ENCODE measurements at places on chromosomes 11 and 22.

DNA sequence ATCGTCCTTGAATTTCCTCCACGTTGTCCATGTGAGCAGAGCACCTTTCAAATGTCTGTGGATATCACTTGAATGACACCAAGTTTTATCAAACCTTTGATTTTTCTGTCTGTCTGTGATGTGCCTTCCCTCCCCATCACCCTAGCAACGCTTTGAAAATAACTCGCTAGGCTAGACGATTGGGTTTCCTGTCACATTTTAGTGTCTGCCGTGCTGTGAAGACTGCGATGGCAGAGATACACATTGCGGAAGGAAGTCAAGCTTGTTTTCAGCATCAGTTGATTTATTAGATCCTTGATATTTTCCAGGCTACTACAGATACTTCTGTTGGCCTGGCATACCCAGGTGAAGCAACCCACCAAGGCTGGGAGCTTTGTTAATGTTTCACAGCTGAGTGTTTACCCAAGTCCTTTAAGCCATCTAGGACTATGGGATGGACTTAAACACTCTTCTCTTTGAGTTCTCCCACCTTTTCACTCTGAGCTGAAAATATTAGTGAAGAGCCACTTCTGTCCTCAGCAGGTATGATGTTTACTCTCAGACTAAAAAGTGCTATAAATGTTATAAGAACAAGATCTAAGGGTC lies 93.6 kb upstream of the CD44 start:
- peaks cover 24% of the 10 kb centered on the region for H3K36me3 ChIP-seq
- no peaks in the 10 kb centered on the region for H3K27me3 ChIP-seq
- peak overlapping the region; percentile 55 for H3K4me3 ChIP-seq
- peak overlapping the region; percentile 85 for H3K27ac ChIP-seq

- ATAC-seq, result no peak
- no peaks in the 10 kb centered on the region for H3K27me3 ChIP-seq
- H3K4me3 ChIP-seq, result no peak overlapping the region
- H3K4me1 ChIP-seq, result peaks cover 17% of the 10 kb centered on the region
- no peak overlapping the region for H3K27ac ChIP-seq
- no peaks in the 10 kb centered on the region for H3K36me3 ChIP-seq
Measured at GRCh38 chr11:62466444-62466843, 47.6 kb downstream of the SCGB1A1 start.

- no peak overlapping the region for H3K4me3 ChIP-seq
- ATAC-seq, result no peak
- H3K4me1 ChIP-seq, result no peaks in the 10 kb centered on the region
- H3K27ac ChIP-seq, result no peak overlapping the region
- H3K27me3 ChIP-seq, result no peaks in the 10 kb centered on the region
Measured at GRCh38 chr11:40162901-40163883, 1296.3 kb downstream of the LRRC4C start.

DNA sequence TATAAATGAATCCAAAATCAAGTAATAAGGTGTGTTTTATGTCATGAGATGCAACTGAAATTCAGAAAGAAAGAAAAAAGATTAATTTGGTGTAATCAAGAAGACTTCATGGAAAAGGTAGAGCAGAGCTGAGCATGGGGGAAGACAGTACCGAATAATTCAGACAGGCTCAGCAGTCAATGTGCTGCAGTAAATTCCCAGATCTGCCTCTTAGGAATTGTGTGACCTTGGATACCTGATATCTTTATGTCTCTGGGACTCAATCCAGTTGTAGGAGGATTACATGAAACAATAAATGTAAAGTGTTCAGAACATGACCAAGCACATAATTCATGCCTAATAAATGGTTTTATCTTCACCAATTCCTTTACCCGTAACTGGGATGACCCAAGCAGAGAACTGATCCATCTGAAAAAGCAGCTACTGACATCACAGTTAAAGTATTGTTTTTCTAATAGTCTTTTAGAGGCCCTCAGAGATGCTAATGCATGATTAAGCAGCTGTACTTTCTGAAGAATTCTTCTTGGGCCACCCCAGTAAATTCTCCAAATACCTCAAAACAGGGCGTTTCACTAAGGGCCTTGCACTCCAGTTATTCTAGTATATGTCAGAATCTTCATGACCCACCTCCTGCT lies 7.8 kb downstream of the MS4A12 start:
- no peaks in the 10 kb centered on the region for H3K27me3 ChIP-seq
- no peak overlapping the region for H3K4me3 ChIP-seq
- no peaks in the 10 kb centered on the region for H3K36me3 ChIP-seq
- peak overlapping the region; percentile 81 for H3K27ac ChIP-seq
- ATAC-seq, result peak; percentile 37

DNA sequence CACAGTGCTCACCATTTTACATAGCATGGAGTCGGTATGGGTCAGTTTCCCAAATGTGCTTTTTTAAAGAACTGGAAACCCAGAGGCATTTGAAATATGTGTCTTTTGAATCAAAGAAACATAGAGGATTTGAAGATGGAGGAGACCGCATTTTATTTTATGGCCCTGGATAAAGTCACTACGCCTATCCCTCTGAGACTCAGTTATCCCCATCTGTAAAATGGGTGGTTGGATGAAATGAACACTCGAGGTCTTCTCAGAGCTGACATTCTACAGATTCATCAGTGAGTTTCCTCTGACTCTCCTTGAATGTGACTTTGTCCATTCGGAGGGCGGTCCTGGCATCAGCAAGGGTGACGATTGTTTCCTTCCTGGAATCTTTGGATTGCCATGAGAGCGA lies 135.1 kb downstream of the MIAT start:
- peaks cover 77% of the 10 kb centered on the region for H3K36me3 ChIP-seq
- no peak for ATAC-seq
- H3K4me1 ChIP-seq, result no peaks in the 10 kb centered on the region
- no peak overlapping the region for H3K27ac ChIP-seq

GRCh38 chr11:43951231-43951630 lies 8.8 kb downstream of the C11orf96 start:
- H3K36me3 ChIP-seq, result no peaks in the 10 kb centered on the region
- H3K4me3 ChIP-seq, result no peak overlapping the region
- no peak for ATAC-seq
- no peak overlapping the region for H3K27ac ChIP-seq
- H3K4me1 ChIP-seq, result no peaks in the 10 kb centered on the region

- H3K4me1 ChIP-seq, result peaks cover 53% of the 10 kb centered on the region
- H3K36me3 ChIP-seq, result peaks cover 36% of the 10 kb centered on the region
- H3K4me3 ChIP-seq, result no peak overlapping the region
- ATAC-seq, result no peak
Measured at GRCh38 chr11:128828350-128828749, 38.7 kb downstream of the KCNJ1 start.

GRCh38 chr11:45212566-45213315 lies 66.3 kb downstream of the PRDM11 start:
- H3K27ac ChIP-seq, result no peak overlapping the region
- peaks cover 26% of the 10 kb centered on the region for H3K4me1 ChIP-seq
- no peaks in the 10 kb centered on the region for H3K27me3 ChIP-seq
- no peak overlapping the region for H3K4me3 ChIP-seq

DNA sequence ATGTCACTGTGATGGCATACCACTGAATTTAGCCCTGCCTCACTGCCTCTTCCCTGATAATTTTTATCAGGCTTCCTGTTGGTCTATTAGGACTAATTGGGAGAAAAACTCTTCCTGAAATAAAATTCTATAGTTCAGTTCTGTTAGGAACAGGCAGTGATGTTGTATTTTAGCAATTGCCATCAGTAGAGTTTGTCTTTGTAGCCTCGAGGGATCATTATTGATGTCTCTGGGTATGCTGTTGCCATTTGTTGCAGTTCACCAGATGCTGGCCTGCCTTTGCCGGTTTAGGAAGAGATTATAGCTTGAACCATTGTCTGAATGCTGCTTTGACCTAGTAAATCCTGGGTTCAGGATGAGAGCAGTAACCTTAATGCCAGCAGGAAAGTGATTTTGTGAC lies 41.0 kb downstream of the KDM2A start:
- H3K36me3 ChIP-seq, result peaks cover 18% of the 10 kb centered on the region
- H3K27ac ChIP-seq, result no peak overlapping the region
- peaks cover 48% of the 10 kb centered on the region for H3K4me1 ChIP-seq
- no peak for ATAC-seq

DNA sequence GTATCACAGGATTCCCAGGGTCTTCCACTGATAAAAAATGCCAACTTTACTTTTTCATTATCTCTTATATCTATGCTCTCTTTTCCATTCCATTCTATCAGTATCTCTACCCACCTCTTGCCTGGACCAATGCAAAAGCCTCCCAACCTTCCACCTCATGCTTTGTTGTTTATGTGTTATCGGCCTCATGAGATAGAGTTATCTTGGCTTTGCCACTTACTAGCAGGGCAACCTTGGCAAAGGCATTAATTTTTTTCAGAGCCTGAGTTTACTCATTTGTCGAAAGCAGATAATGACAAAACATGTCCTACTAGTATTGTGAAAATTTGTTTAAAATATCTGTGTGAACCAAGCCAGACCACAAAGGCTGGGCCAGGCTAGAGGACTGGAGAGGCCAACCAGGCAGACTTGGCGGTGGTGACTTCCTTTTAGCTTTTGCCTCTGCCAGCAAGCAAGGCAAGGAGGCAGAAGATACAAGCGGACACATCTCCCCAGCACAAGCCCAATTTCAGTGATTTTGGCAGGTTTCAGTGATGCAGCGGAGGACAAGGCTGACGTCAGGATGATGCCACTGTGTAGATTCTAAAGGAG lies 106.9 kb downstream of the ADAMTS15 start:
- no peaks in the 10 kb centered on the region for H3K36me3 ChIP-seq
- no peak overlapping the region for H3K4me3 ChIP-seq
- H3K27me3 ChIP-seq, result peaks cover 9% of the 10 kb centered on the region
- H3K27ac ChIP-seq, result no peak overlapping the region
- no peaks in the 10 kb centered on the region for H3K4me1 ChIP-seq

GRCh38 chr11:134228625-134229024 lies 4.2 kb downstream of the VPS26B start:
- no peak overlapping the region for H3K27ac ChIP-seq
- peak overlapping the region; percentile 2 for H3K4me3 ChIP-seq
- H3K4me1 ChIP-seq, result peaks cover 75% of the 10 kb centered on the region
- ATAC-seq, result peak; percentile 75
- H3K36me3 ChIP-seq, result peaks cover 8% of the 10 kb centered on the region
- peaks cover 33% of the 10 kb centered on the region for H3K27me3 ChIP-seq

DNA sequence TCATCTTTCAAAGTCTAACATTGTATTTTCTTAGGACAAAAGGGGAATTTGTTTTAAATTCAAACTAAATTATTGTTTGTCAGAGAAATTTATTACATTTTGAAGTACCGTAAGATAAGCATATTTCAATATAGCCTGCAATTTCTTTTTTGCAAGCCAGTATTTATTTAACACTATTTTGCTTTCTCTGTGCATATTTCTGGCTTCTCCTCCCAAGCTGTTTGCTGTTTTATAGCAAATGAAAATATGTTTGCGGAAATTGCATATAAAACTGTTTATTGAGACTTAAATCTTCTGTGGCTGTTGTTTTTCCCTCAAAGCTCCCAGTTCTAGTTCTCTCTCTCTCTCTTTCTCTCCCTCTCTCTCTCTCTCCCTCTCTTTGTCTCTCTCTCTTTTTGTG lies 866.8 kb downstream of the FAM181B start:
- H3K27ac ChIP-seq, result no peak overlapping the region
- peaks cover 18% of the 10 kb centered on the region for H3K4me1 ChIP-seq
- no peak overlapping the region for H3K4me3 ChIP-seq
- no peaks in the 10 kb centered on the region for H3K27me3 ChIP-seq

GRCh38 chr11:69380921-69381581 lies 87.1 kb downstream of the MYEOV start:
- H3K27me3 ChIP-seq, result no peaks in the 10 kb centered on the region
- H3K36me3 ChIP-seq, result no peaks in the 10 kb centered on the region
- no peak overlapping the region for H3K27ac ChIP-seq
- no peaks in the 10 kb centered on the region for H3K4me1 ChIP-seq

DNA sequence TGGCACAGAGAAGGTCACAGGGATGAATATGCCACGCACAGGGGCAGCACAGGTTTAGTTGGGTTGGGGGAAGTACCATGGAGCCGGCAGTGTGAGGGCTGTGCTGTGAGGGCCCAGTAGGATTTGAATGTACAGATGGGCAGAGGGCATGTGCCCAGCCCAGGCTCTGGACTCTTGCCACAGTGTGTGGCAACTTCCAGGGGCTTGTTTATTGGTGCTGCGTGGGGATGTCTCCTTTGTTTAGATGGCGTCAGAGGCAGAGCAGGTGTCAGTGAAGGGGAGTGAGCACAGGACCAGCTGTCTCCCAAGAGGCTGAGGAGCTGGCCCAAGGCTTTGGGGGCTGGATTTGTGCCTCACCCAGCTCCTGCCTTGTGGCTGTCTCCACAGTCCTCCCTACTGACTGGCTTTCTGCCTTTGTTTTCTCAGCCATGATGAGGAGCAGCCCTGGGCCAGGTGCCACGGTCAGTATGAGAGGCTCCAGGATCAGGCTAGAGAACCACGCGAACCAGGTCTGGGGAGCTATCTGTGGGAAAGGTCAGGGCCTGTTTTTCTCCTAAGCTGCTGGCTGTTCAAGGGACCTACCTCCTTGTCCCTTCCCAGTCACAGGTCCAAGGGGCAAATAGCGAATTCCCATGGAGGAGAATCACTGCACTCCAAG lies 21.9 kb downstream of the SUN2 start:
- peaks cover 55% of the 10 kb centered on the region for H3K4me1 ChIP-seq
- H3K4me3 ChIP-seq, result no peak overlapping the region
- peaks cover 66% of the 10 kb centered on the region for H3K36me3 ChIP-seq
- no peak for ATAC-seq
- no peaks in the 10 kb centered on the region for H3K27me3 ChIP-seq
- H3K27ac ChIP-seq, result peak overlapping the region; percentile 72

DNA sequence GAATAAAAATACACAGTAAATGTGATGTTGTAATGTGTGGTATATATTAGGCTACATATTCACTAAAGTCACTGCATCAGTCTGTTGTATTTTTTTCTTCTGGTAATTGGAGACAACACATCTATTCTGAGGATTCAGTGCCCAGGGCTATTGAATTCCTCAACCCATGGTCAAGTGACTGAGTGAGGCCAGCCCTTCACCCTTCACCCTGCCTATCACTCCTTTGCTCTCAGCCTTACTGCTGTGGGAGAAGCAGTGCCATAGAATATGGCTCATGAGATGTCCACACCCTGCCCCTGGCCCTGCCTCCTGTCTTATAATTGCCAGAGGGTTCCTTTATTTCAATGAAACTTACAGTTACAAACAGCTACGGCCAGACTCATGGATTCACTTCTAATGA lies 295.6 kb downstream of the NTM start:
- H3K27ac ChIP-seq, result no peak overlapping the region
- H3K4me3 ChIP-seq, result no peak overlapping the region

DNA sequence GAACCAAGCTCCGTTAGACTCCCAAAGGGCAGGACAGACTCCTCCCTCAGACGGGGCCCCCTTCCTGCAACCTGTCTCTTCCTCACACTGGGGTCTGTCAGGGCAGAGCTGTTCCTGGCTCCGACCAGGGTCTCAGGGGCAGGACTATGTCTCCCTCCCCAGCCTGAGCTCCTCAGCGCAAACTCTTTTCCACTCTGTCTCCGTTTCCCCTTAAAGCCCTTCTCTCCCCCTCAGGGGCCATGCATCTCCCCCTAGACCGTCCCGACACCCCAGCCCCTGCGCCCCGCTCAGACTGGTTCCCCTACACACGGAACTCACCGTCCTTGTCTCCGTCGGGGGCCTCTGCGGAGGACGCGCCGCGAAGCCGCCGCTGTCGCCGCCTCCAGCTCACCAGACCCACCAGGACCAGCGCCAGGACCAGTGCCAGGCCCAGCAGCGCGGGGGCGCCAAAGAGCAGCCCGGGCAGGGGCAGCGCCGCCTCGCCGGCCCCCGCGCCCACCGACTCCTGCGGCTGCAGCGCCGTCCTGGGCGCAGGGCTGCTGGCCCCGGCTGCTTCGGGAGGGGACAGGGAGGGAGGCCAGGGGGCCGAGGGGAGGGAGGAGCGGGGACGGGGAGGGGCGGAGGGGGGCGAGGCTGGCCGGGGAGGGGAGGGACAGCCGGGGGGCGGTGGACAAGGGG lies 684 bp downstream of the TNFRSF13C start:
- peak overlapping the region; percentile 92 for H3K4me3 ChIP-seq
- peaks cover 42% of the 10 kb centered on the region for H3K36me3 ChIP-seq
- peaks cover 76% of the 10 kb centered on the region for H3K4me1 ChIP-seq
- peak; percentile 69 for ATAC-seq
